Fibroblast of pulmonary artery (primary cell): ENCODE measurements at places on chromosomes 3 and 15.

DNA sequence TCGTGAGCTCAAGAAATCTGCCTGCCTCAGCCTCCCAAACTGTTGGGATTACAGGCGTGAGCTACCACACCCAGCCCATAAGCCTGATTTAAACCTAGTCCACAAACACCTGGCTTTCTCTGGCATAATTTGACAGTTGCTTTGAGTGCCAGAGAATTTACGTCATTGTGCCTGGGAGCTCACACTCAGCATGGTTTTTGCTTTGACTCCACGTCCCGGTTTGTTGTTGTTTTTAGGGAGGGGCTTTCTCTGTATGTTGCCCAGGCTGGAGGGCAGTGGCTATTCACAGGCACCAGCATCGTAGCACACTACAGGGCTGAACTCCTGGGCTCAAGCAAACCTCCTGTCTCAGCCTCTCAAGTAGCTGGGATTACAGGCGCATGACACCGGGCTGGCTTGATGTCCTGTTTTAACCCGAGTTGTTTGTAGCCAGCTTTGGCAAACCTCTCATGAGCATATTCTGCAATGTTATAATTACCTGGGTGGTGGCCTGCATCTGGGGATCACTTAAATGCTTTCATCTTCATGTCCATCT lies 32.7 kb downstream of the CEMIP start:
- DNase-seq, result no peak

DNA sequence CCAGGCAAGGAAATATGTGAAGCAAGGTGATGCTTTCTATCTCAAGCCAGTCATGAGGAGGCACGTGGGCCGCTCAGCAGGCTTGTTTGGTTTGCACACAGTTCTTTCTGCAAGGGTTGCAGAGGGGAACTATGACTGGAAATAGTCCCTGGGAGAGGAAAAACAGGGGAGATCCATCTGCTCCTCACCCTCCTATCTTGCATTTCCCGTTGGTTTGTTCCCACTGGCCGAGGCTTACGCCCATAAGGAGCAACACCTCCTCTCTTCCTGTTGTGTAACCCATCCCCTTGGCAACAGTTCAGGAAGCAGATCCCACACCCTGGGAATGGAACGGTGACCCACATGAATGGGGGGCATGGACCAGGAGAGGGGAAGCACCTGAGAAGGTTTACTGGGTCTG lies 72.1 kb upstream of the MAGI1 start:
- peak; percentile 93 for DNase-seq

GRCh38 chr3:81908561-81908960 lies 147.1 kb upstream of the GBE1 start:
- no peak for DNase-seq

GRCh38 chr3:79310016-79310415 lies 457.8 kb downstream of the ROBO1 start:
- no peak for DNase-seq

DNA sequence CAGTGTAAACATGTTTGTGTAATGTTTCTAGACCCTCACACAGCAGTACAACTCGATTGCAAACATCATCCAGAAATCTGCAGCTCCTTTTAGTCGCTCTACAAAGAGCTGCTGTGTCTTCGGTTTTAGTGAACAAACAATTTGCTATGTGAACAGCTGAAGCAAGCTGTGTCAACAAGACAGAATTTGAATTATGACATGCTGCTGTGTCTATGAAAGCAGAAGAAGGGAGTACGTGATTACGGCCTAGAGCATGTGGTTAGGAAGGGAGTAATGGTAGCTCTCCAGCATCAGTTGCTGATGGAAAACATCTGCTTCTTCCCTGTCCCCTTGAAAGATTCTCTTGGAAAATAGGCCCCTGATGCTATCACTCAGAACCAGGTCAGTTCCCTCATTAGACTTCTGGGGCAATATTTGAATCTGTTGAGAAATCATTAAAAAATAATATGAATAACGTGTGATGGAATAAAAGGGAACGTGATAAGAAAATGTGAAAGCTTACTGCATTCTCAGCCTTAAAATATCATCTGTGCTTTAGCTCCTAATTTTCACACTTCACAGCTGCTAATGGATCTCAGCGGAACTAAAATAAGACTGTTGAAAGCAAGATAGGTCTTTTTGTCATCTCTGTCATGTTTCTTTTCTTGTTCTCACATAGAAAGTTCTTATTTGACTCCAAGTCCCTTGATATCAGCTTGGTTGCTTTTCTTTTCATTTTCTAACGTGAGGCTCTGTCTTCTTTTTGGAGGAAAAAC lies 891.5 kb downstream of the ROBO2 start:
- peak; percentile 44 for DNase-seq

GRCh38 chr15:87577336-87577735 lies 679.2 kb downstream of the NTRK3 start:
- DNase-seq, result no peak

GRCh38 chr15:40052604-40053003 lies 13.6 kb upstream of the SRP14 start:
- no peak for DNase-seq

- no peak for DNase-seq
These were observed 26.9 kb upstream of the MYO1E start for GRCh38 chr15:59399465-59400102.

GRCh38 chr15:90306560-90306959 lies 41.1 kb downstream of the NGRN start:
- DNase-seq, result no peak

- peak; percentile 31 for DNase-seq
These were observed 21.5 kb downstream of the FRMD4B start for GRCh38 chr3:69364354-69364753.

DNA sequence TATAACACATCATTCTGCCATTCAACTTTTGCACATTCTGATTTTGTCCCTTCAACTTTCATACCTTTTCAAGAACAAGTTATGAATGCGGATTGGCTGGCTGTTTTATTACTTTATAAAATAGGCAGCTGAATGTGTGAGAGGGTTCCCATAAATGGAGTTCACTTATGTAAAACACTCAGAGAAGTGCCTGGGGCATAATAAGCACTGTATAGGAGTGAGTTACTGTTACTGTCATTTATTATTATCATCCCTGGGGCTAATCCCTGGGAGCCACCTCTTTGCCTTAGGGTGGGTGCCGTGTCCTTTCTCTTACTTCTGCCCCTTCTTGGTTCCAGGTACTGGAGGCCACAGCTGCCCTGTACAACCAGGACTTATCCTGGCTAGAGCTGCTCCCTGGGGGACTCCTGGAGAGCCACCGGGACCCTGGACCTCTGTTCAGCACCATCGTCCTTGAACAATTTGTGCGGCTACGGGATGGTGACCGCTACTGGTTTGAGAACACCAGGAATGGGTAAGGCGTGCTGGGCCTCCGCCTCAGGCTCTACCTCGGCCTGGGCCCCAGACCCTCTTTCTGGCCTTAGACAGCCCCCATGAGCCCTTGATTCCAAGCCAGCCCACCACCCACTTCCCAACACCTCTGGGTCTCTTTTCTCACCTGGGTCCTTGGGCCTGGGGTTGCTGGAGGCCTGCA lies 10.9 kb downstream of the DUOX1 start:
- no peak for DNase-seq

GRCh38 chr15:61527836-61528580 lies 298.9 kb upstream of the RORA start:
- DNase-seq, result no peak
